ENCODE measurements at places on chromosomes 6 and 20. TPM values are rescaled to one million over a fixed set of nuclear protein-coding genes. Genes with fewer than 3 reads are reported as not detected.

Gene CTAGE9
- polyA plus RNA-seq = not detected

Gene FYN
- 12.3 TPM for polyA plus RNA-seq

Gene HTR1E
- not detected for polyA plus RNA-seq

Gene GCLC
- 4.7 TPM for polyA plus RNA-seq

Gene SLC52A3
- polyA plus RNA-seq = 0.43 TPM

Gene ANKRD66
- polyA plus RNA-seq = not detected

Gene OR2H1
- 0.10 TPM for polyA plus RNA-seq

Gene COL21A1
- 0.24 TPM for polyA plus RNA-seq

Gene B3GAT2
- 0.04 TPM for polyA plus RNA-seq

Gene ITPR3
- polyA plus RNA-seq = 1.9 TPM

Gene TREML1
- not detected for polyA plus RNA-seq

Gene MCHR2
- polyA plus RNA-seq = not detected

Gene GSTA1
- polyA plus RNA-seq = 0.10 TPM

Data from psoas muscle (tissue), 8 donors.